Panc1 (cell line): ENCODE measurements at places on chromosomes 4 and X. TPM values are rescaled to one million over a fixed set of nuclear protein-coding genes. Genes with fewer than 3 reads are reported as not detected.

GRCh38 chr4:21697583-21697982 is 251.0 kb downstream of the KCNIP4 start:
- no peak overlapping the region for H3K27ac ChIP-seq
- H3K4me1 ChIP-seq, result no peaks in the 10 kb centered on the region
- H3K36me3 ChIP-seq, result no peaks in the 10 kb centered on the region
- no peaks in the 10 kb centered on the region; the same call in 1 of the 2 replicates for H3K27me3 ChIP-seq
- DNase-seq, result no peak
- H3K4me3 ChIP-seq, result no peak overlapping the region

- no peaks in the 10 kb centered on the region for H3K4me1 ChIP-seq
- H3K36me3 ChIP-seq, result no peaks in the 10 kb centered on the region
- no peak overlapping the region for H3K4me3 ChIP-seq
- H3K27ac ChIP-seq, result no peak overlapping the region
- H3K27me3 ChIP-seq, result no peaks in the 10 kb centered on the region
- DNase-seq, result no peak
Measured at GRCh38 chr4:72842323-72842722, 227.2 kb downstream of the COX18 start.

DNA sequence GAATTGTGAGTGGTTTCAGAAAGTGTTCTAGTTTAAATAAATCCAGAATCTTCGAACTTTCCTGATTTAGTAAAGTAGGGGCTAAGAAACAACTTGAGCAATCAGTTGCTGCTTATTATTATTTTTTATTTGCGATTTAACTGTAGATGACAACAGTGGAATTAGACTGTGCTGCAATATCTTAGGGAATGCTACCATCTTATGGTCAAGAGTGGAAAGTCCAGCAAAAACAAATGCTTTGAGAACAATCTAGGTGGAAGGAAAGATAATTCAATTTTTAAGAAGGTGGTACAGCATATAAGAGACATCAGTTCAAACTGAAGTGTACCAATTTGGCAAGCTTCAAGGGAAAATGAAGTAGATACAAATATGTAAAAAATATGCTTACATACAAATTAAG is 73.3 kb downstream of the CYLC1 start:
- DNase-seq, result no peak
- no peaks in the 10 kb centered on the region for H3K36me3 ChIP-seq
- H3K27me3 ChIP-seq, result no peaks in the 10 kb centered on the region
- H3K27ac ChIP-seq, result no peak overlapping the region
- no peaks in the 10 kb centered on the region for H3K4me1 ChIP-seq

DNA sequence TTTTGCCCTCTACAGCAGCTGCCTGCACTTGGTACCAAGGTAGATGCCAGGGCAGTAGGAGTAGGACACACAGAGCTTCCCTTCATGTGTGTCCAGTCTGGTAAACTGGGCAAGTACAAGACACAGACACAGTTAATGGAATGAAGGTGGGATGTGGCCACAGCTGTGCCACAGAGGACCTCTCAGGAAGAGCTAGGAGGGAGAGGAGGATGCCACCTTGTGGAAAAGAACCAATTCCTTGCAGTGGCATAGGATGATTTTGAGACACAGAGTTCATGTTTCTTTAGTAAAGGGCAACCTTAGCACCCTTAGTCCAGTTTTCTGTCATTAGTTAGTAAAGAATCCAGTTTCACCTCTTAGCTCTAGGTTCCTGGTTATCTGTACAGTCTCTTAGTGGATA is 36.3 kb upstream of the TBC1D14 start:
- no peaks in the 10 kb centered on the region for H3K4me1 ChIP-seq
- H3K27ac ChIP-seq, result no peak overlapping the region
- no peak for DNase-seq
- no peak overlapping the region for H3K4me3 ChIP-seq

DNA sequence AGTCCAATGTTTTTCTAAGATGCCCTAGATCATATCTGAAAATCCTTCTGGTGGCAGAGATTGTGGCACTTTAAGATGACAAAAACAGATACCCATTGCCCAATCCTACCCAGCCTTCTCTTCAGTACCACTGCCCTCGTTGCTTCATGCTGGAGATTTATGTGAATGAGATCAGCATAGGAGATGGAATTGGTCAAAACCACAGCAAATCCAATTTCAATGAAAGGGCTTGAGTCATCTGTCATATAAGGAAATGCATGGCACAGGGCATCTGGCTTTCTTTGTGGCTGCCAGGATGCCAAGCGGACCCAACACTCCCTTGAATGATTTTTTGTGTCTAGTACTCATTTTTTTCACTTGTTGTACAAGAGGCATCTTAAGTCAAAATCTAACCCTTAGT is 16.8 kb downstream of the AFF2 start:
- H3K27me3 ChIP-seq, result no peaks in the 10 kb centered on the region
- no peak overlapping the region for H3K27ac ChIP-seq
- DNase-seq, result no peak

DNA sequence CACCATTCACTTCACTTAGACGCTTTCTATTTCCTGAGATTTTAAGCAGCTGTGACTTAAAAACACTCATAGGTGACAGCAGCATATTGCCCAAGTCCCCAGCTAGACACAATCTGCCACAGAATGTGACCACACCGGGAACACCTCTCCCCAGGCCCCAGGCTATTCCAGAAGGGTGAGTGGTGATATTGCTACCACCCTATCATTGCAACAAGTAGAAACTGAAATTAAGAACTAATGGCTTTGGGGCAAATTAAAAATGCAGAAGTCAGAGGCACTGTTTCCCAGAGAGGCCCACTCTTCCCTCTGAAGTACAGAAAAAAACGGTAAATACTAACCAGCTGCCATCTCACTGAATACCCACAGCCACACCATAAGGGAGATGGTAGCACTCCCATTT is 35.0 kb downstream of the QDPR start:
- no peak overlapping the region for H3K27ac ChIP-seq
- H3K4me3 ChIP-seq, result no peak overlapping the region
- H3K36me3 ChIP-seq, result no peaks in the 10 kb centered on the region
- H3K4me1 ChIP-seq, result no peaks in the 10 kb centered on the region
- DNase-seq, result no peak

- no peaks in the 10 kb centered on the region for H3K36me3 ChIP-seq
- no peaks in the 10 kb centered on the region for H3K27me3 ChIP-seq
- no peaks in the 10 kb centered on the region for H3K4me1 ChIP-seq
- DNase-seq, result no peak
- no peak overlapping the region for H3K4me3 ChIP-seq
Measured at GRCh38 chr4:61427818-61428495, 227.8 kb downstream of the ADGRL3 start.

DNA sequence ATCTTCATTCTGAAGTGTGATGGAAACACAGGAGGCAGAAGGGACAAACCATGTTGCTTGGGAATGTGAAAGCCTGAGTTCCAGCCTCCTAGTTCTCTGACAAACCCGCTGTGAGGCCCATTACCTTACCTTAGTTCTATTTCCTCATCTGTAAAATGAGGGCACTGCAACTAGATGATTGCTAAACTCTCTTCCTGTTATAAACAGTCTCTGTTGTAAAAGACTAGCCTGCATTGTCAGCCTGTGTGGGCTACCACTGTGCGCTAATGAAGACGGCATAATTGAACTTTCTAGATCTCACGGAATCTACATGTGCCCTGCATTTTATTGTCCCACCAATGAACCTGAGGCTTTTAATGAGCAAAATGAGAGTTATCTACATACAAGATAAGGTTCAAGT is 147.2 kb downstream of the AFF2 start:
- no peaks in the 10 kb centered on the region for H3K27me3 ChIP-seq
- no peak overlapping the region for H3K4me3 ChIP-seq
- H3K4me1 ChIP-seq, result no peaks in the 10 kb centered on the region
- DNase-seq, result no peak
- H3K36me3 ChIP-seq, result no peaks in the 10 kb centered on the region

DNA sequence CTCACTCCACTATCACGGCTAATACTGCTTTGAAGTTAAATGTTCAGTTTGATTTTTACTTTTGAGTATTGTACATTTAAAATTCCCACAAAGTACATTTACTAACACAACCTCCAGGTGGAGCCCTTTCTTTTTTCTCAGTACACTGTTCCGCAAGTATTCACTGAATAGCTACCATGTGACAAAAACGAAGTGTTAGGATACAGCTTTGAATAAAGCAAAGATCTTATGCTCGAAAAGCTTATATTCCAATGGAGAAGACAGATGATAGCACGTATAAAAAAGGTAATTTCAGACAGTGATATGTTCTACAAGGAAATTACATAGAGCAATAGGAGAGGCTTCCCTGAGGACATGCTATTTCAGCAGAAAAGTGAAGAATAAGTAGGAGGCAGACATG is 60.7 kb upstream of the ABCG2 start:
- no peaks in the 10 kb centered on the region for H3K27me3 ChIP-seq
- no peaks in the 10 kb centered on the region for H3K36me3 ChIP-seq
- no peaks in the 10 kb centered on the region for H3K4me1 ChIP-seq
- no peak overlapping the region for H3K4me3 ChIP-seq

DNA sequence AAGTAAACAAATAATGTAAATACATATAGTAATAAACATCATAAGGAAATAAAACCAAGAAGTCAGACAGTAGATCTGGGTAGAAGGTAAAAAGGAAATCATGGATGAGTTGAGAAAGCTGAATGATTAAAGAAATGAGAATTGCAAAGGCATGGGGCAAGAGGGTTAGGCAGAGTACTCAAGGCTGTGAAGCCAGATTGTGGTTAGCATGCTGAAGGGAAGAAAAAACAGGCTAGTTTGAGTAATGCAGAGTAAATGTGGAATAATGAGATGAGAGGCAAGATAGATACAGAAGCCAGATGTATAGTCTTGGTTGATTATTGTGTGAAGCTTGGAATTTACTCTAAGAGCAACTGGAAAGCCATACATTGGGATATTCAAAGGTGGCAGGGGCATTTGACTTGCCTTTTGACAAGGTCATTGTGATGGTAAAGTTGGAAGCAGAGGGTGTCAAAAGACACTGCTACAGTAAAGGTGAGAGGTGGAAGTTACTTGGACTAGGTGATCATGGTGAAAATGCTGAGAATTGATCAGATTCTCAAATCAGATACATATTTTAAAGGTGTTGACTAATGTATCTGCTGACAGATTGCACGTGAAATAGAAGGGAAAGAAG is 307.0 kb downstream of the FSTL5 start:
- no peak overlapping the region for H3K4me3 ChIP-seq
- no peaks in the 10 kb centered on the region for H3K27me3 ChIP-seq
- H3K4me1 ChIP-seq, result no peaks in the 10 kb centered on the region
- DNase-seq, result no peak

- no peak for DNase-seq
- peaks cover 5% of the 10 kb centered on the region for H3K4me1 ChIP-seq
- H3K27ac ChIP-seq, result no peak overlapping the region
Measured at GRCh38 chrX:153515435-153515834, 2.0 kb upstream of the ATP2B3 start.

GRCh38 chr4:77994194-77994721 is 62.9 kb upstream of the FRAS1 start:
- no peaks in the 10 kb centered on the region for H3K36me3 ChIP-seq
- no peak overlapping the region for H3K27ac ChIP-seq
- H3K4me1 ChIP-seq, result no peaks in the 10 kb centered on the region
- H3K27me3 ChIP-seq, result no peaks in the 10 kb centered on the region
- H3K4me3 ChIP-seq, result no peak overlapping the region

DNA sequence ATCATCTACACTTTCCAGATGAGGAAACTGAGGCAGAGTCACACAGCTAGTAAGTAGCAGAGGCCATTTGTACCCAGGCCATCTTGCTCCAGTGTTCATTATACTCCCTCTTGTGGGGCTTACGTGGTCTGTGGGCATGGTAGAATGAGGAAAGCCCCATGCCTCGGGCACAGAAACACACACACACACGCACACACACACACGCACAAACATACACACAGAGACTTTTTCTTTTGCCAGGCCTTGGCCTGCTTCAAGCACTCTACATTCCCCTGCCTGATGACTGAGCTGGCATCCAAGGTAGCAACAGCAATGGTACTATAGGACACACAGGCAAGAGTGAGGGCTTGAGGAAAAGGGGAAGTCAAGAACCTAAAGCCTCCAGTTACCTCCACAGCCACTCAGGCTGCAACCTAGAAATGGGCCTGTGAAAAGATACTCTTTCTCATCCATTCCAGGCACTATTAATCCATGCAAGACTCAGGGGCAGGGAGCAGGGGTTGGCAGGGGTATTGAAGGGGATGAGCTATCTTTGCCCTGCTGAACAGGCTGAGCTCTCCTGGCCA is 43.6 kb downstream of the STARD8 start:
- no peak overlapping the region for H3K4me3 ChIP-seq
- H3K4me1 ChIP-seq, result peaks cover 4% of the 10 kb centered on the region
- H3K27ac ChIP-seq, result no peak overlapping the region
- no peak for DNase-seq
- no peaks in the 10 kb centered on the region for H3K36me3 ChIP-seq

GRCh38 chr4:86818841-86819240 is 30.3 kb downstream of the SLC10A6 start:
- H3K4me1 ChIP-seq, result no peaks in the 10 kb centered on the region
- no peaks in the 10 kb centered on the region for H3K36me3 ChIP-seq
- no peak for DNase-seq
- no peaks in the 10 kb centered on the region for H3K27me3 ChIP-seq
- no peak overlapping the region for H3K4me3 ChIP-seq
- H3K27ac ChIP-seq, result no peak overlapping the region

GRCh38 chr4:41509451-41509866 is 28.5 kb upstream of the LIMCH1 start:
- H3K36me3 ChIP-seq, result no peaks in the 10 kb centered on the region
- H3K4me1 ChIP-seq, result no peaks in the 10 kb centered on the region
- no peak for DNase-seq
- no peak overlapping the region for H3K4me3 ChIP-seq

GRCh38 chr4:140149846-140150635 is 3.9 kb downstream of the MAML3 start:
- no peak for DNase-seq
- no peaks in the 10 kb centered on the region for H3K36me3 ChIP-seq
- H3K4me1 ChIP-seq, result peaks cover 21% of the 10 kb centered on the region
- H3K27me3 ChIP-seq, result no peaks in the 10 kb centered on the region

GRCh38 chrX:47366041-47366722 is 4.2 kb upstream of the ZNF157 start:
- no peaks in the 10 kb centered on the region for H3K36me3 ChIP-seq
- no peaks in the 10 kb centered on the region for H3K4me1 ChIP-seq

Gene MAGEC2
- total RNA-seq, result not detected

Gene TLL1
- 0.41 TPM for total RNA-seq

Gene CDKN2AIP
- 21.1 TPM for total RNA-seq

Gene GAK
- 86.6 TPM for total RNA-seq

Gene RPL34
- 488 TPM for total RNA-seq

Gene ADH7
- not detected for total RNA-seq

Gene MEPE
- total RNA-seq, result not detected

Gene SRPX2
- 1.2 TPM for total RNA-seq

Gene RAB40AL
- total RNA-seq, result 0.44 TPM

Gene ANKRD37
- total RNA-seq, result 5.1 TPM
